Anterior cingulate cortex (tissue), 58 donors: ENCODE measurements at places on chromosomes 2 and 18.
A peak's percentile ranks its signal among the peaks of the same experiment; 100 is the strongest.

- DNase-seq: no peak
Measured at GRCh38 chr2:85259101-85259590, 68.6 kb downstream of the TGOLN2 start.

- DNase-seq: no peak
Measured at GRCh38 chr2:108823286-108823685, 36.7 kb downstream of the CCDC138 start.

GRCh38 chr2:136207030-136207623 is 89.2 kb upstream of the CXCR4 start:
- DNase-seq: no peak

- no peak for DNase-seq
Measured at GRCh38 chr2:29317077-29317517, 201.9 kb downstream of the CLIP4 start.

- no peak for DNase-seq
Measured at GRCh38 chr18:24560511-24560981, 100.1 kb downstream of the HRH4 start.

DNA sequence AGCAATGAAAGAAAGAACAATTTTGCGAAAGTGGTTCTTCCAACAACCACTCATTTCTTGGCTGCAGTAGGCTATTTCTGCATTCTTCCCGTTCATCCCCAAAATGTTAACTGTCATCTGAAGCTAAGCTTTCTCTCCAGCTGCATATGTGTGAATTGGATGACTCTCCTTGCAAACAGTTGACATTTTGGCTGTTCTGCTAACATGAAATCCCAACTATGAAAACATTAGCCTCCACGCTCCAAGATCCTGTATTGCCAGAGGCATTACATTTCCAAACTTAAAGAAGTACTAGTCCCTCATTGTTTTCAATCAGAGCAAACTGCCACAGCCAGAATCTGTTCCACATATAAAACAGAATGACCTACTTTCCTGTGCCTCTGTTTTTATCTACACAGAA is 88.5 kb downstream of the TGIF1 start:
- DNase-seq: no peak

DNA sequence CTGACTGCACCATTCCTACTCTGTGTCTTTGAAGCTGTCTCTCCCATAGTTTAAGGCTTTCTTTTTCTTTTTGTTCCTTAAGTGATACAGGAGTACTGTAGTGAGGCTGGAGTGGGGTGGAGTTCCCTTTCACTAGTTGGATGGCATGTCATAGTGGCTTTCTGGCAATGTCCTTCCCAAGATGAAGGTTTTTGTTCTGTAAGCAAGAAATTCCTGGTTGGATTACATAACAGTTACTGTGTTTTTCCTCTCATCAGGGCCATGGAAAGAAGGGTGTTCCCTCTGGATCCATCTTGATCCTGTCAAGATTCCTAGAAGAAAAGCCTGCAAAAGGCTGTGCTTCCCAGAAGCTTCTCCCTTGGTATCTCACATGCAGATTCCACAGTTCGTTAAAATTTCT is 84.2 kb downstream of the ACKR3 start:
- DNase-seq: no peak

DNA sequence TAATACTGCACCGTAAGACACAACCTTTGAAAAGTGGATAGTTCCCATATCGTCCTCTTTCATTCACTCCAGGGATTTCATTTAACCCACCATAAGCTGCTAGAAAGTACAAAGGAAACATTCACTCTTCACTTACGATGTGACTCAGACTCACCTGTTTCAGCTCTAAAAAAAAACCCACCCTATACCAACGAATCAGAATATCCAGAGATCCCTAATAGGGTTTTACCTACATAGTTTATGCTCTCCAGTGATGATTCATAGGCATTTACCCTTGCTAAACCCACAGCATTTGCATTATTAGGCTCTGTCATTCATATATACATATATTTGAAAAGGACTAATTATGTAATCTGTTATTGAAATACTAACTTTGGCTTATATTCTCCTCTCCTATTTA is 60.2 kb downstream of the PRPF40A start:
- no peak for DNase-seq

- DNase-seq: peak; percentile 37
Measured at GRCh38 chr2:149329489-149330126, 779 bp upstream of the LYPD6 start.

DNA sequence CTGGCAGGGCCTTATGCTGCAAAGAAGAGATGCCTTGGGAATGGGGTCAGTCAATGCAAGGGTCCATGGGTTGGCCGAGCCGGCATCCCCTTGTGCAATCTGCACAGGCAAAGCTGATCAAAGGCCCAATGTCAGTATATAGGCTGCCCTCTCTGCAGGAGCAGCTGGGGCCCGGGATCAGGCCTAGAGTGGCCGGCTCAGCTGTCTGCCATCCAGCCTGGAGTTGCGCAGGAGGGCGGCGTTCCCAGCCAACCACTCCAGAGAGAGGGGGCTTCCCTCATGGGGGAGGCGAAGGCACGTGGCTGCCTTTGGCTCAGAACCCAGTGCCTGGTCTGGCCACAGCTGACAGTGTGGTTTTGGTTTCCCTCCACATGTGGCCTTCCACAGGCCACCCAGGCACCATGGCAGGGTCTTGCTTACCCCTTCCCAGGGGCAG is 3.9 kb downstream of the INPP5D start:
- DNase-seq: no peak

DNA sequence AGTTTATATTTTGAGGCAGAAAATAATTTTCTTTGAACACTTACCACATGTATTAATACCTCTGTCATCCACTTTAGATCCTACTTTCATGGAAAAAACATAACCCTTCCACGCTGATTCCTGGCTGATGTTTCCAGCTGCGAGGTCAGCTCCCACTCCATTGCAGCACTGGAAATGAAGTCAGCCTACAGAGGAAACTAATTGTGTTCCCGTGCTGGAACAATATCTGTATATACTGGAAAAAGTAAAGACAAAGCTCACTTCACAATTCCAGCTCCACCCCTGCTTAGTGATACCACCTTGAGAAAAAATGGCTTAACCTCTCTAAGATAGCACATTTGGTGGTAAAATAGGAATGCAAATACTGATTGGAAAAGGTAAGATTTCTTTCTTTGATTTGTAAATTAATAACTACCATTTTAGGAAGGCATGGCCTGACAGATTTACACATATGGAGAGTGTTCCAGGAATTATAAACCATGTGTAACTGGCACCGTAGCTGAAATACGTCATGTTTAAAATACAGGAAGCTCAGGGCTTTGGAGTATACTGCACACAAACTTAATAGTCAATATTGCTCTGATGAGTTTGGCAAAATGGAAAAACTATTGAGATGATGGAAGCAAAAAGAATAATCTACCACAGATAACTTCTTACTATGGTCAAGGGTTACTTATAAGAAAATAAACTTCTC is 90.0 kb downstream of the TRIB2 start:
- no peak for DNase-seq

- no peak for DNase-seq
Measured at GRCh38 chr18:36828157-36828629, 609 bp downstream of the TPGS2 start.

GRCh38 chr2:30981096-30981495 is 157.1 kb downstream of the GALNT14 start:
- no peak for DNase-seq

- no peak for DNase-seq
Measured at GRCh38 chr2:98711506-98711905, 19.4 kb downstream of the MGAT4A start.

DNA sequence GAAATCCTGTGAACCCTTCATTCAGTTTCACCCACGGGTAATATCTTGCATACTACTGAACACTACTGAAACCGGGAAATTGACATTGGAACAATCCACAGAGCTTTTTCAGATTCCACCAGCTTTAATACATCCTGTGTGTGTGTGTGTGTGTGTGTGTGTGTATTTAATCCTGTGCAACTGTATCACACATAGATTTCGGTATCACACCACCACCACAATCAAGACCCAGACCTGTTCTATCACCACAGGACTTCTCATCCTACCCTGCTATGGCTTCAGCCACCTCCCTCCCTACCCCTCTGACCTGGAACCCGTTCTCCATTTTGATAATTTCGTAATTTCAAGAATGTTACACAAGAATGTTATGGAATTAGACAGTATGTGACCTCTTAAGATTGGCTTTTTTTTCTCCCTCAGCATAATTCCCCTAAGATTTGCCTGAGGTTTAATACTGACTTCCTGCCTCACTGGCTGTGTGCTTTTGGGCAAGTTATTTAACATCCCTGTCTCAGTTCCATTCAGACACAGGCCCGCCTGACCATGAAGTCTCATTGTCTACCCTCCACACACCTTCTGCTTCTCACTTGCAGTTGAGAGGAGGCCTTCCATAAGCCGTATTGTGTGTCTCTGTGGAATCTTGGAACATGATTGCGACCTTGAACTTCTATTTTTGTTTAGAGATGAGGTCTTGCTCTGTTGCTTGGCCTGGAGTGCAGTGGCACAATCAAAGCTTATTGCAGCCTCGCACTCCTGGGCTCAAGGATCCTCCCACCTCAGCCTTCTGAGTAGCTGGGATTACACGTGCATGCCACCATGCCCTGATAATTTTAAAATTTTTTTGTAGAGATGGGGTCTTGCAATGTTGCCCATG is 14.4 kb upstream of the TMEM131 start:
- no peak for DNase-seq

DNA sequence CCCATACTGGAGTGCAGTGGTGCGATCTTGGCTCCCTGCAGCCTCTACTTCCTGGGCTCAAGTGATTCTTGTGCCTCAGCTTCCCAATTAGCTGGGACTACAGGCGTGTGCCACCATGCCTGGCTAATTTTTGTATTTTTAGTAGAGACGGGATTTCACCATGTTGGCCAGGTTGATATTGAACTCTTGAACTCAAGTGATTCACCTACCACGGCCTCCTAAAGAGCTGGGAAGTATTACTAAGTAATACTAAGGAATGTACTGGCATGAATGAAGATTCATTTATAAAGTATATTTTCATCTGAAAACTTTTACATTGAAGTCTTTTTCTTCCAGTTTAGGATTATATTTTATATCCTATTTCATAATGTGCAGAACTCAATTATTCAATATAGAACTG is 38.1 kb downstream of the NUP35 start:
- no peak for DNase-seq

GRCh38 chr18:1914489-1914888 is 656.8 kb downstream of the METTL4 start:
- DNase-seq: no peak

DNA sequence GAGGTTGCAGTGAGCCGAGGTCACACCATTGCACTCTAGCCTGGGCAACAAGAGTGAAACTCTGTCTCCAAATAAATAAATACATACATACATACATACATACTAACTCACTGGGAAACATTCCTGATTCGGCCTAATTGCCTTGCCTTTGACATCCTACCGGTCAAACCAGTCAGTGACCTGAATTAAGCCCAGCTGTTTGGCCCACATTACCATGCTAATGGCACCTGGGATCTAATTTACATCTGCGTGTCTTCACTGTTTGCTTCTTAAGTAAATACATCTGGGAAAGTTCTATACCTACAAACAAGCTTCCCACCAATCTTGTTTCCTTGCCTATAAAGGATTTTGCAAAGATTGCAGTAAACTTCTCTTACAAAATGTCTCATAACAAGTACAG is 230.2 kb upstream of the ZC3H15 start:
- DNase-seq: no peak

DNA sequence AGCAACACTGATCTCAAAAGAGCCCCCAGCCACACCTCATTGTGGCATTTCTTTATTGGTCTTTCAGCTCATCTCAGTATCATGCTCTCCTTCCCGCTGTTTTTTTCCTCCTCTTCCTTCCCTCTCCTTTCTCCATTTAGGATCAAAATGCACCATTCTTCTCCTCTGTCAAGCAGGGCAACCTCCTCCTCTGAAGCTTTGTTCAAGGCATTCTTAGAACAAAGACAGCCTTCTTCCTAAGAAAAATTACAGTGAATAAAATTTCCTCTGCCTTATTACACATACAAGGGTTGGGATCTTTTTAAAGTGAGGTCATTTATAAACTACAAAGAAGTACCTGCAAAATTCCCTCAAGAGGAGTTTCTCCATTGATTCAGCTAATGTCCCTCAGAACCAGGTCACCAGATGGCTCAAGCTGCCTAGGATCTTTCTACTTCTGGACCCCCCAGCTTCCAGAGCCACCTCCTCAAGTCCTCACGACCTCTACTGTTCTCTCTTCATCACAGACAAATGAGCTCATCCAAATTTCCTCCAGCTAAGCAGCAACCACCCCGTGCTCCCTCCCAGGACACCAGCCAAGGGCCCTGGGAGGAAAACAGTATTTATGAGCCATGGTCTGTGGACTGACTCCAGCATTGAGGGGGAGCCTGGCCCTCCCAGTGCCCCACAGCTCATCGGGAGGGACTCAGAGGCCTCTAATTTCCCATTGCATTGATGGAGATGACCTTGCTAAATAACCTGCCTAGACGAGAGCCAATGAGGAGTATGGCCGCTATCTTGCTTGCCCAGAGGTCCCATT is 18.0 kb downstream of the SFXN5 start:
- peak; percentile 54 for DNase-seq

DNA sequence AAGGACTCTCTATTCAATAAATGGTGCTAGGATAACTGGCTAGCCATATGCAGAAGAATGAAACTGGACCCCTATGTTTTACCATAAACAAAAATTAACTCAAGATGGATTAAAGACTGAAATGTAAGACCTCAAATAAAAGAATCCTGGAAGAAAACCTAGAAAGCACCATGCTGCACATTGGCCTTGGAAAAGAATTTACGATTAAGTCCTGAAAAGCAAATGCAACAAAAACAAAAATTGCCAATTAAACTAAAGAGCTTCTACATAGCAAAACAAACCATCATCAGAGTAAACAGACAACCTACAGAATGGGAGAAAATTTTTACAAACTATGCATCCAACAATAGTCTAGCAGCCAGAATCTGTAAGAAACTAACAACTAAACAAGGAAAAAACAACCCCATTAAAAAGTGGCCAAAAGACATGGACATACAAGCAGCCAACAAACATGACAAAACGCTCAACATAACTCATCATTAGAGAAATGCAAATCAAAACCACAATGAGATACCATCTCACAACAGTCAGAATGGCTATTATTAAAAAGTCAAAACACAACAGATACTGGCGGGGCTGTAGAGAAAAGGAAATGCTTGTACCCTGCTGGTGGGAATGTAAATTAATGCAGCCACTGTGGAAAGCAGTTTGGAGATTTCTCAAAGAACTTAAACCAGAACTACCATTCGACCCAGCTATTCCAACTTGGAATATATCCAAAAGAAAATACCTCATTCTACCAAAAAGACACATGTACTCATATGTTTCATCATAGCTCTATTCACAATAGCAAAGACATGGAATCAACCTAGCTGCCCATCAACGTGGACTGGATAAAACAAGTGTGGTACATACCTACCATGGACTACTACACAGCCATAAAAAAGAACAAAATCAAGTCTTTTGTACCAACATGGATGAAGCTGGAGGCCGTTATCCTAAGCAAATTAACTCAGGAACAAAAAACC is 30.6 kb downstream of the SEPTIN10 start:
- no peak for DNase-seq

DNA sequence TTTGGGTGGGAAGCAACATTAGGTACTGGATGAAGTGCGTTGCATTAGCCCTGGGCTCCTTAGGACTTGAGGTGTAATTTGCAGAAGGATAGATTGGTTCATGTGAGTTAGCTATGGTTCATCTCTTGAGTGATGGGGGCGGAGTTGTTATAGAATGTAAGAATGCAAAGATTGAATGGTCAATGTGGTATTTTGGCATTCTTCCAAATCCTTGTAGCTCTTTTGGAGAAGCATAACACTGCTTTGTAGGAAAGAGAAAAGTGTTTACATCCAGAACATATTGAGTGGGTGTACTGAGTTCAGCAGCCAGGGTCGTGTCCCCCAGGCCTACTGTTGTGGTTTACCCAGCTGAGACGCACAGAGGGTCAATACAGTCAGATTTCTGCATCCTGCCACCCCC is 173.5 kb downstream of the FMNL2 start:
- no peak for DNase-seq

GRCh38 chr2:129761569-129762021 is 217.9 kb upstream of the RAB6C start:
- DNase-seq: no peak
